ENCODE measurements at places on chromosomes 5 and 9.

GRCh38 chr5:166074582-166075481 is 2216.6 kb upstream of the WWC1 start:
- no peak for DNase-seq

DNA sequence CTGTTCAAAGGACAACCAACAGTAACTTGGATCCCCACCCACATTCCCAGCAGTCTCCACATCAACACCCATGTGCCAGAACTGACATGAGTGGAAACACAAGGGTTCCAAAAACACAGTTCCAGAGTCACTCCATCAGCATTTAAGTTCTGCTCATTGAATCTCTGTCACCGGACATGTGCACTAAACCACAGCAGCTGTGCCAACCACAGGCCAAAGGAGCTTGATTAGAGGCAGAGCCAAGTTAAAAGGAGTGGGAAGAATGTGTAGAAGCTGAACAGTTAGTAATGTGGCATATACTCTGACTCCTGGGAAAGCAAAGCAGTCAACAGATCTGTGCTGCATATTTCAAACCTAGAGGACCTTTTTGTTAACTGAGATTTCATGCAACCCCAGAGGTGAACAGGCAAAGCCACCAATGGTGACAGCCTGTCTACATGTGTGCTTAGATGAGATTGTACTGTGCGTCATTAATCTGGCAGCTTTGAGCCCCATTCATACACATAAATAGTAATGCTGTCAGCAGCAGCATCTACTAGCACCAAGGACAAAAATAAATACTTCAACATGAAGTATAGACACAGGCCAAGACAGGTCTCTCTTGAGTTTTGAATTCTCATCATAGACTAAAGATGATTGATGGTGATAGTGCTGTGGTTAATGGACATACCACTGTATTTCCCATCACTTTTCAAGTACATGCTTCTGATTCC is 16.4 kb upstream of the FST start:
- no peak for DNase-seq

DNA sequence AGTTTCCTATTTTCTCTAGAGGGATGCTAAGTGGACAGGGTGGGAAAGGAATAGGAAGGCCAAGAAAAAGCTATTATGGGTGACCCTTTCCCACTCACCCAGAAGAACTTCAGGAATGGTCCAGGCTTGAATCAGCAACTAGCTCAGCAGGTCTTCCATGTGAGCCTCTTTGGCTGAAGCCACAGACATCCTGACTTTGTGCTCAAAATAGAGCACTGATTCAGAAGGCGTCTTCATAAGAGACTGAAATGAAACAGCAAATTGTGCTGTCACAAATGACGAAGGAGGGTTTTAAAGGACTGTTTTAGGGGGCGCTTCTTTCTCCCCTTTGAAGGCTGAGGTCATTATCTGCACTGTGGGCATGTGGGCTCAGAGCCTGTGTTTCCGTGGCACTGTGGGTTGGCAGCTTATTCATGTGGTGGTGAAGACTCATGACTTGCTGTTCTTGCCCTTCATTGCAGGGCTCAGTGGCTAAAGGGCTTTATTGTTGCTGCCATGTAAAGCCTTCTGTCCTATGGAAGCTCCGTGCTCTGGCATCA is 65.8 kb upstream of the NFIL3 start:
- DNase-seq, result no peak

GRCh38 chr9:17802249-17802857 is 223.5 kb downstream of the SH3GL2 start:
- DNase-seq, result peak; percentile 14

- DNase-seq, result no peak
These were observed 53.0 kb downstream of the PCDH1 start for GRCh38 chr5:141825241-141825671.

DNA sequence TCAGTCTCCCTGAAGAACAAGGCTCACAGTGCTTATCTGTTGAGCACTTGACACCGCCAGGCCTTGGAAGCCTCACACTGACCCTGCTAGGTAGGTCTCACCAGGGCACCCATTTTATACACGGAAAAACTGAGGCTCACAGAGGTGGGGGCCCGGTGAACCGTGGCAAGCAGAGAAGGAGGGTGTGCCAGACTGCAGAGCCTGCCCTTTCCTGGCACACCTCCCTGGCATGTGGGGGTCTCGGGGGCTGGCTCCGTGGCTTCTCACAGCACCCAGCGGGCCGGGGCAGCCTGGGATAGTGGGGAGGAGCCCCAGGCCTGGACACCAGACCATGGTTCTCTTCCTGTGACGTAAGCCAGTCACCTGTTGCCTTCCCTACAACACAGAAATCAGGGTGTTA is 53.7 kb upstream of the IER5L start:
- no peak for DNase-seq

GRCh38 chr9:135165003-135165711 is 77.7 kb downstream of the OLFM1 start:
- DNase-seq, result no peak

DNA sequence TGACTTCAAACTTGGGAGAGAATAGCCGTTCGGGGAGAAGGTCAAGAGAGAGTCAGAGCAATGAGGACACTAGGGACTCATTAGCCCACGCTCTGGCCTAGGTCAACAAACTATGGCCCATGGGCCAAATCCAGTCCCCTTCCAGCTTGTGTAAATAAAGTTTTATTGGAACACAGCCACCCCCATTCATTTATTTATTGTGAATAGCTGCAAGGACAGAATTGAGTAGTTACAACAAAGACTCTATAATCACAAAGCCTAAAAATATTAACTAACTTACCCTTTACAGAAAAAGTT is 33.1 kb upstream of the TRIM32 start:
- DNase-seq, result no peak

GRCh38 chr9:7975336-7975735 is 175.8 kb upstream of the DMAC1 start:
- no peak for DNase-seq

DNA sequence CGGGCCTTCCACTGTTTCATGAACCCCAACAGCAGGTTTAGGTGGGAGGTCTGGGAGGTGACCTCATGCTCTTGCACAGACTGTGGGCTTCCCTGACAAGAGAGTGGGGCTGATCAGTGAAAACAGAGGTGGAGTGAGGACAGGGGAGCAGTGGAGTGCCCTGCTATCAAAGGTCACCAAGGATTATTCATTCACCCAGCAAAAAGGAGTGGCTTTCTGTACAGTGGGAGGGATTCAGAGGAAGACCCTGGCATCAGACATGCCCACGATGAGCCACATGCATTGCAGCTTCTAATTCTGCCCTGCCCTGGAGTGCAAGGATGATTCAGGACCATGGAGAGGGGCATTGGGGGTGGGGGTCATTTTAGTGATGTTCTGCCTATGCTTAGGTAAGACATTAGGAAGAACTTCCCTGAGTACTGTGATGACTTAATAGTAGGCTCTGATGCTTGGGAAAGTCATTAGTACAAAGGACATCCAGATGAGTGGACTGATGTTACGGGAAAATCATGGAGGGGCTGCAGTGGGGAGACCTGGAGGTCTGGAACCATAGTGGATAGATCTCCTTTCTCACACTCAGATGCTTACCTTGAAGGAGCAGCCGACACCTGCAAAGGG is 12.8 kb downstream of the TRAF1 start:
- DNase-seq, result no peak

- DNase-seq, result no peak
These were observed 36.1 kb upstream of the NEK6 start for GRCh38 chr9:124221676-124222075.

DNA sequence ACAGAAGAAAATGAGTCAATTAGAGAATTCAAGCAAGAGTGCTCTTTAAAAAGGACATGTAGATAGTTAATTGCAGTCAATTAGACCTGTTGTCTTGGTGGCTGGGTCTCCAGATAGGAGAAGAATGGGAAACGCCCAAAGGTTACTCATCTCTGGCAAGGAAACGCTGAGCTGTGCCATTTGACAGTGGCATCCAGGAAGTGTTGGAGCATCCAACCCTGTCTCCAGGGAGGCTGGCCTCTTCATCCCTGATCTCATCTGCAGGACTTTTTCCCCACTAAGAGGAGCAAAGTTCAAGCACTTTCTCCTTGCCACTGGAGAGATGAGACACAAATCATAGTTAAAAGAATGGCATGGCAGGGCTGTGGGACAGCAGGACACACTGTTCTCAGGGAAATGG is 111.7 kb upstream of the MSX2 start:
- DNase-seq, result no peak

DNA sequence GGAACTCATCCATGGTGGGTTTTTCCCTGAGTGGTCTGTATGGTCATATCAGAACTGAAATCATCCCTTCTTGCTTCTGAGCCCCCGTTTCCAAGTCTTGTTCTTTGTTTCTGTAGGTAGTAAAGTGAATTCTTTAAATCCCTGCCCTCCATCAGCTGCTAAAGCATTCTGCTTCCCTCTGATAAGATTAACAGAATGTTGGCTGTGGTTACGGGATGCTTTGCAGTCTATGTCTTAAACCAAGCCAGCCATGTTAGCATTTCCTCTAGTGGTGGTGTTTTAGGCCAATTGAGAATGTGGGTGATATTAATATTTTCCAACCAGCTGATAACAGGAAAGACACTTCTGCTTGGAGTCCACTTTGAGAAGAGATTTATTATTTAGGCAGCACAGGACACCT is 22.0 kb upstream of the KCNIP1 start:
- DNase-seq, result no peak

- no peak for DNase-seq
These were observed 79.9 kb downstream of the FNBP1 start for GRCh38 chr9:129962889-129963703.

GRCh38 chr9:33687779-33688178 is 107.6 kb upstream of the PRSS3 start:
- no peak for DNase-seq

- DNase-seq, result peak; percentile 70
These were observed 54.0 kb downstream of the PCA3 start for GRCh38 chr9:76818271-76818670.

DNA sequence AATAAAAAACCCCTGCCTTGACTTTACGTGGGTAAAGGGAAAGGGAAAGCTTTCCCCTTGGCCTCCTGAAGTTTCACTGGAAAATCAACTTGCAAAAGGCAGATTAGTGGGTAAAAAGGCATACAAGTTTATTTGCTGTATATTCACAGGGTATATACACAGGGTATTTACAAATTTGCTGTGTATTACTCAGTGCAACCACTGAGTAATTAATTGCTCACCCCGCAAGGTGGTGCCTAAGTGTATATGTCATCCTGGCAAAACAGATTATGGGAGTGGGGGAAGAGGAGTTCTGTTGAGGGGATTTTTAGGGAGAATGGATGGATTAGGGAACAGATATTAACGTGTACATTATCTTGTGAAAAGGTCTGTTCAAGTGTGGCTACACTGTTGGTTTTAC is 7.1 kb upstream of the RARS1 start:
- no peak for DNase-seq

- no peak for DNase-seq
These were observed 40.0 kb upstream of the ERBIN start for GRCh38 chr5:65886387-65886786.

DNA sequence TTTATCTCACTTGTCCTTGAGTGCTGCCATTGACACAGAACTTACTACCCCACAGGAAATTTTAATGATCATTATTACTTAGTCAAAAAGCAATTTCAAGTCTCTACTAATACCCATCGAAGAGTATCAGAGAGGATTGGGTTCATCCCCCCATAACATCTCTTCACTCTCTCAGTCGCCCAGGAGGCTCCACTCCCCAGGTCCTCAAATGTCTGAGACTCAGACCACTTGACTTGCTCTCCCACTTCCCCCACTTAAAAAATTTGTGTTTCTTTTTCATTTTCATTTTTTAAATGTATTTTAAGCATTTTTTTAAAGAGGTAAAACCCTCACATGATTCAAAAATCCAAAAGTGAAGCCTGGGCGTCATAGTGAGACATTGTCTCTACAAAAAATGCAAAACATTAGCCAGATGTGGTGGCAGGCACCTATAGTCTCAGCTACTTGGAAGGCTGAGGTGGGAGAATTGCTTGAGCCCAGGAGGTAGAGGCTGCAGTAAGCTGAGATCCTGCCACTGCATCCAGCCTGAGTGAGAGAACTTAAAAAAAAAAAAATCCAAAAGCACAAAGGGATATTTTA is 56.8 kb upstream of the TRAF1 start:
- DNase-seq, result no peak

- DNase-seq, result no peak
These were observed 144.8 kb downstream of the GADD45G start for GRCh38 chr9:89749500-89750116.

Measured in NCI-H446 treated with DMSO at 0.1 percent for 48 hours (cell line).